ENCODE measurements at places on chromosomes 2 and 18.

DNA sequence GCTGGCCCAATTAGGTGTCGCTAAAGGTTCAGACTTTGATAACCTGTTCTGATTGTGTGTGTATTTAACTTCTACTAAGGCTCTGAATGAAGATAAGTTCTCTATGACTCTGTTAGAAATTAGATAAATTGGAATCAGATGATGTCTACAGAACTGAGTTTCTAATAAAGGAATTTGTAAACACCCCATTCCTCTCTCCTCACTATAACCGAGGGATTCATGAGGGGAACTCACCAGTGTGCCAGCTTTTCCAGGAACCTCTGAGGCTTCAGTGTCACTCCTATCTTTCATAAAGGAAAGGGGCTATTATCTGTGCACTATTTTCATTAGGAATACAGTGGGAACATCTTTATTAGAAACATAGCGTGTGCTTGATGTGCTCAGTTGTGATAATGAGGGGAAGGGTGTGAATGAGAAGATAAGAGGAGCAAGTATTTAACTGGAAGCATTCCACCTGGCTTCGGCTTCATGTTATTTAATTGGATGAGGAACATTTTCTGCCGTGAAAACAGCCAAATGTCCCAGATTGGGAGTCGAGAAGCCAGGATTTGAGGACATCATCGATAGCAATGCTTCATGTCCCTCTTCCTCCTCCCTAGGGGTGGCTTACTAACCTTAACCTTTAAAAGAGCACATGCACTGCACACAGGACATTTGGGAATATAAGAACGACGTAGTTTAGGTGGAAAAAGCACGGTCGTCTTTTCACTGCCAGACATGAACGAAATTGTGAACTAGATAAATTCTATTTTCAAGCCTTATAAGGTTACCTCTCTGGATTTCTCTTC, 84.8 kb upstream of the TCF4 start:
- DNase-seq: no peak

DNA sequence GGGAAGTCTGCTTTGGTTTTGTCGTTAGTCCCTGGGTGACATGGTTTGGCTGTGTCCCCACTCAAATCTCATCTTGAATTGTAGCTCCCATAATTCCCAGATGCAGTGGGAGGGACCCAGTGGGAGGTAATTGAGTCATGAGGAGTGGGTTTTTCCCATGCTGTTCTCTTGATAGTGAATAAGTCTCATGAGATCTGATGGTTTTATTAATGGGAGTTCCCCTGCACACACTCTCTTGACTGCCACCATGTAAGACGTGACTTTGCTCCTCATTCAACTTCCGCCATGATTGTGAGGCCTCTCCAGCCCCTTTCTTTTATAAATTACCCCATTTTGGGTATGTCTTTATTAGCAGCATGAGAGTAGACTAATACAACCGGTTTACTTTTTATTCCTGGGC, 405.8 kb upstream of the ID2 start:
- no peak for DNase-seq

- no peak for DNase-seq
These were observed 415.4 kb upstream of the RGPD4 start for GRCh38 chr2:107411267-107411666.

DNA sequence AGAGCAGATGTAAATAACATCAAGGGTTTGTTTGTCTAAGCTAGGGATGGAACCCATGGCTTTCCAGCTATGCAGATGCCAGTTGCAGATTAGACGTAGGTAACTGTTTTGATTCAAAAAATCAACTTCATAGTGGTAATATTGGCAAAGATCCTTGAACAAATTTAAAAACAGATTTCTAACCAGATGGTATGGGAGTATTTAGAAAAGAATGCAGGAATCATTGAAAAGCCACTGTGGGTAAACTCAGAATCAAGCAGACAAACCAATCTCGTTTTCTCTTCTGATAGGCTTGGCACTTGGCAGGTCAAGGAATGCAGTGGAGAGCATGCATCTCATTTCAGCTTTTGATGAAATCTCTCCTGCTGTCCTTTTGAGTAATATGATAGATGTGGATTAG, 377.5 kb downstream of the CLIP4 start:
- DNase-seq: no peak

- no peak for DNase-seq
These were observed 24.2 kb upstream of the SCYGR1 start for GRCh38 chr2:227411990-227412350.
